ENCODE measurements at places on chromosomes 2 and 18.

DNA sequence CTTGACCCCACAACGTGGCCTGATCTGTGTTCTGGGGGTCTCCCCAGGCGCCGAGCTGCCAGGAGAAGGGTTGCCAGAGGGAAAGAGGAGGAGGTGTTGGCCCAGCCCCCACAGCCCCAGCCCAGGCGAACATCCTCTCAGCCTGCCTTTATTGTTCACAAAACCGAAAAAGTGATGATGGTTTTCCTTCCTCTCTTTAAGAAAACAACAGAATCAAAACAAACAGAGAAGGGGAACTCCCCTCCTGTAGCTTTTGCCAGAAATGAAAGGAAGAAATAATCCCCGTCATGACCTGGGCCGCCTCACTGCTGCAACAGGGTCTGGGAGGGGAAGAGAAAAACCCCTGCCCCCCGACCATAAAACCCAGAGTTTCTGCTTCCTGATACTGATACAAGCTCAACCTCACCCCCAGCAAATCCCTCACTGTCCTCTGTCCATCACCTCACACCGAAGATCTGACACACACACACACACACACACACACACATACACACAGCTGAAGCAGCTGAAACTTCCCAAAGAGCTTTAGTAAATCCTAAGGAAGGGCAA lies 52.0 kb downstream of the ZFP36L2 start:
- peak; percentile 84 for DNase-seq

- no peak for DNase-seq
Measured at GRCh38 chr18:32378705-32379104, 92.0 kb downstream of the GAREM1 start.

GRCh38 chr18:10405014-10405493 lies 49.4 kb upstream of the APCDD1 start:
- no peak for DNase-seq

- DNase-seq: no peak
Measured at GRCh38 chr2:161604901-161605300, 19.3 kb upstream of the SLC4A10 start.

- DNase-seq: no peak
Measured at GRCh38 chr18:1048032-1048431, 143.4 kb downstream of the ADCYAP1 start.

DNA sequence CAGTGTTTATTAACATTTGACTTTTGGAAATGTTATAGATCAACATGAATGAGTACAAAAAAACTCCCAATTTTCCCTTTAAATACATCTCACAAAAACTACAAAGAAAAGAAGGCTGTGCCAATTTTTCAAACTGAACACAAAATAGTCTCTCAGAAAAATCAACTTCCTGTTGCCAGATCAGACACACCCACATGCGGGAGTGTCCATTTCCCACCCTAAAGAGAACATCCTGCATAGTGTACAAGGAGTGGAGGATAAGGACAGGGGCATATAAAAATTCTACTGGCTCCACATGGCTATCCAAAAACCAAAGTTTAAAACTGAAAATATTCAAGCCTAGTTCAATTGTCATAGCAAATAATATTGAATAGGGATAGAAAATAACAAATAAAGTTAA lies 165.3 kb downstream of the ATAD2B start:
- DNase-seq: no peak

DNA sequence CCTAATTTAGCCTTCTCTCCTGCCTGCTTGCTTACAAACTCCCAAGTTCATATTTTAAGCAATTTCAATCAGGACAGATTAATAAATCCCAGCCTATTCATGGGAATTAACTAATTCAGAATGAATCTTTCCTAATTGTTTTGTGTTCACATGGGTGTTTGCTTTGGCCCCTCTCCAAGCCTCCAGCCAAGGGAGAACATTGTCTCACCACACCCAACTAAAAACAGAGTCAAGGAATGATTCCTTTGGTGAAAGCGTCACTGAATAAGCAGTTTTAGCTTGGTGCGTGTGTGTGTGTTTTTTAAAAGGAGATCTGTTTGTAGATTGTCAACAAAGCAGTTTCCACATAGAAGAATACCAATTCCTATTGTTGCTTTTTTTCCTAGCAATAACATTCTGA lies 43.0 kb upstream of the DSG1 start:
- no peak for DNase-seq

GRCh38 chr18:59631583-59632181 lies 65.5 kb downstream of the CCBE1 start:
- no peak for DNase-seq

GRCh38 chr2:14603676-14604075 lies 28.8 kb upstream of the LRATD1 start:
- no peak for DNase-seq

GRCh38 chr2:95261602-95262001 lies 12.6 kb upstream of the PROM2 start:
- DNase-seq: no peak

GRCh38 chr2:137888845-137889244 lies 75.4 kb upstream of the HNMT start:
- no peak for DNase-seq

Data from immature natural killer cell (primary cell).